Activated CD8-positive, alpha-beta memory T cell treated with anti-CD3 and anti-CD28 coated beads, Interleukin-2, amount 10 ng/mL, durations not matched to agents 7 days and 5 days (primary cell): ENCODE measurements at places on chromosomes 4 and X.

DNA sequence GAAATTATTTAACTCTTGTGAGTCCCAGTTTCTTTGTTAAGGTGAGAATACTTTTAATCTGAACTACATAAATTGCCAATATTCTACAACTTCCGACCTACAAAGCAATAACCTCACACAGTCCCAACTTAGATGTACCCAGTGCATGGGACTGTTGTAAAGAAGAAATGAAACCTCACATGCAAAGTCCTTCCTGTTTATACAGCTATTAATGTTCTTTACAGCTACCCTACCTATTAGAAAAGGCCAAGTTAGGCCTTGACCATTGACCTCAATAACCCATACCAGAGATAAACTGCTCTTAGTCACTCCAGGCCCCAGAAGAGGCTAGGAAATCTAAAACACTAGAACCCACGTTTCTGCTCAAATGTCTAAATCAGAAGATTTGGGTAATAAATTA, 920.1 kb upstream of the TENM3 start:
- no peak for DNase-seq

GRCh38 chrX:66833426-66833825, 194.5 kb upstream of the EDA2R start:
- peak; percentile 42 for DNase-seq

DNA sequence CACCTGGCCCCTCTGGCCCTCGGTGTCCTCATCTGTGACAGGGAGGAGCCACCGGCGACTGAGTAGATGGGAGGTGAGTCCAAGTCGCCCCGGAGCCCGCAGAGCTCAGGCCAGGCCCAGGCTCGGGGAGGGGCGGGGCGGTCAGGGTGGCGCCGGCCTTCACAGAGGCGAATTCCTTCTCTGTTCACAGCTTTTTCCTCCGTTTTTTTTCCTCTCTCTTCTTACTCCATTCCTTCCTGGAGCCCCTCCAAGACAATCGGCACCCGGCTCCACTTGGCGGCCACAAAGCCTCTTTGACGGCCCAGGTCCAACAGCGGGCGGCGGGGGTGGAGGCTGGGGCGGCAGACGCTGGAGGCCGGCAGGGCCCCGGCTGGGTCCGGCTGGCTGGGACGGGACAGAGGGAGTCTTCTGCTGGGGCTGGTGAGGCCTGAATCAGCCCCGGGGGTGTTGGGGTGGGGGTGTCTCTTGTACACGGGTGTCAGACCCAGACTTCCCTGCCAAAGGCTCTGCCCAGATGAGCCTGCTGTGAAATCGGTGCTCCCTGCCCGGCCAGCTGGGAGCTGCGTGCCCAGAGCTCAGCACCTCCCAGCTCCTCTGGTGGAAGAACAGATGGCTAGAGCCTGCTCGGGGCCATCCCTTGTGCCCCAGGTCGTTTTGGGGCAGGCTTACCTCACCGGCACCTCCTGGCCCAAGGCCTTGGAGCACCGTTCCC, 22.6 kb downstream of the FGFRL1 start:
- DNase-seq: no peak

GRCh38 chrX:130179579-130180215, 7.9 kb downstream of the RAB33A start:
- no peak for DNase-seq

DNA sequence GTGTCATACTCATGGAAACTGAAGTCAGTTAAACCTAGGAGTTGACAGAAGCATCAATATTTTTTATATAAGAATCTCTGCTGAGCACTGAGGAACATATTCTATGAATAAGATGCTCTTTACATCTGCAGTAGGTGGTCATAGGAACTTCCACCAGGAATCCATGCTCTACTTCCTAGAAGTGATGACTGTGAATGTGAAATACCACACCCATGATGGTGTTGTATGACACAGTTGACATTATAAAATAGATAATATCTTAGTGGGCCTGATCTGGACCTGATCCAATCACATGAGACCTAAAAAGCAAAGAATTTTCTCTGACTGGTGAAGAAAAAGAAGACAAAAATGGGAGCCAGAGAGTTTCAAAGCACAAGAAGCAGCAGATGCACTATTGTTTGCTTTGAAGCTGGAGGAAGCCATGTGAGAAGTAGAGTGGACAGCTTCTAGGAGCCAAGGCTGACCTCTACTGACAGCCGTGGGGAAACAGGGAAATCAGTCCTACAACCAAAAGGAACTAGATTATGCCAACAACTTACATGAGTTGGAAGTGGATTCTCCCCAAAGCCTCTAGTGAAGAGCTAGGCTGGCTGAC, 68.6 kb upstream of the HS3ST1 start:
- DNase-seq: no peak

- DNase-seq: peak; percentile 63
Observed at GRCh38 chr4:184288451-184289178, 70.9 kb upstream of the ENPP6 start.

DNA sequence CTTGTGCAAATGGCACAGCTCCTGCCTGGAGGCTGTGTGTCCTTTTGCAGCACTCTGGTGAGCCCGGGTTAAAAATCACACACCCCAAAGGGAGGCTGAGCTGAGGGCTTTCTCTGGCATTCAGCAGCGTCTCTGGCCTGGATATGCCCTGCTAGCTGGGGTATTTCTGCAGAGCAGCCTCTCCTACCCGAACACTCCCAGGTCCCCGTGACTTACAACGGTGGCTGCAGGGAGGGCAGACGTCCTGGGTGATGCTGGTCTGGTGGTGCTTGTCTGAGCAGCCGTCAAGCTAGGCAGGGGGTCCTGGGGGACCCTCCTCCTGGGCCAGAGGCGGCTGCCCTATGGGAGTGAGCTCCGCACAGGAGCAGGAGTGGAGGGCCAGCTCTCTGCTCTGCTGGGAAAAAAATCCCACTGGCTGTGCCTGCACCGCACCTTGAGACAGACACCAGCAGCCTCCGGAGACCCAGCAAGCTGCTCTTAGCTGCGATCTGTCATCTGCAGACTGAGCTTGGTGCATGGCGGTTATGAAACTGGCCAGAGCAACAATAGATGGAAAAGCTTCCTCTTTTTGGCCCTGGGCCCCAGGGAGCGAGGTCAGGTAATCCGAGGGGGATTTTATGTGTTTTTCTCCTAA, 41.3 kb upstream of the ASMTL start:
- peak; percentile 39 for DNase-seq

DNA sequence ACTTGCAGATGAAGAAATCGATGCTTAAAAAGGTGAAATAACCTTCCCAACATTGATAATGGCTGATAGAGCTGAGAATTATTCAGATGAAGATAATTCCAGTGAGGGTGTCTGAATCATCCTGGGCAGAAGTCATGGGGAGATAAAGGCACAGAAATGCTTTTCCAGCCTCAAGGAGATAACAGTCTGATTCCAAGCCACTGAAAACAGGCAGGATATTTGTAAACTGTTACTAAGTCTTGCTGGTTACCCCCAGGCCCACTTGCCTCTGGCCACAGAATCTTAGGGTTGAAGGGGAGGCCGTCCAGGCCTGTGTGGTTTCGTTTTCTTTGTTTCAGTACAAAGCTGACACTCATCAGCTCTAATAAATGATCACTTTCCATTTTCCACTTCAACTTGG, 158.5 kb downstream of the SH3KBP1 start:
- DNase-seq: no peak

GRCh38 chr4:82681754-82682153, 116.8 kb downstream of the SCD5 start:
- DNase-seq: no peak

GRCh38 chr4:20681271-20681670, 19.0 kb upstream of the PACRGL start:
- no peak for DNase-seq

- no peak for DNase-seq
Observed at GRCh38 chr4:128782076-128782715, 27.3 kb upstream of the JADE1 start.

GRCh38 chr4:27288496-27288895, 427.9 kb downstream of the STIM2 start:
- DNase-seq: no peak

DNA sequence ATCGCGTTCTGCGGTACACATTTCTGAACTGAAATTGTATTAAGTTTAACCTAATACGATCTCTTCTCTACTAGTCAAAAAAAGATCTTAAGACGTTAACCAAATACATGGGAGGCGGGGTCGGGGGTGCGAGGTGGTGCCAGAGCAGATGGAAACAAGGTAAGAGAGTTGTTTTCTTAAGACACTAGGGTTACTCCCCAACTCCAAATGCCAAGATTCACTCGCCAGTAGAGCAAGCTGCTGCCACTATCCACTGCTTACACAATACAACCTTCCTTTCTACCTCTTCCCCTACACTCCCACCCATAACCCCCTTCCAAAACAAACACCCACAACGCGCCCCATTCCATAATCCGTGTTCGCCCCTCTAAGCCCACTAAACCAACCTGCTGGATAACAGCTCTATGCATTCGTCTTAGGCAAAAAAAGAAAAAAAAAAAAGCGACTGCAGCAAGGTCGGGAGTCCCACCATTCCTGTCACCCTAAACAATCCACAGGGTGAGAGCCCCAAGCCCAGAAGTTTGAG, 1.3 kb downstream of the LCORL start:
- peak; percentile 51 for DNase-seq

GRCh38 chr4:147704846-147705245, 20.9 kb upstream of the PRMT9 start:
- no peak for DNase-seq

DNA sequence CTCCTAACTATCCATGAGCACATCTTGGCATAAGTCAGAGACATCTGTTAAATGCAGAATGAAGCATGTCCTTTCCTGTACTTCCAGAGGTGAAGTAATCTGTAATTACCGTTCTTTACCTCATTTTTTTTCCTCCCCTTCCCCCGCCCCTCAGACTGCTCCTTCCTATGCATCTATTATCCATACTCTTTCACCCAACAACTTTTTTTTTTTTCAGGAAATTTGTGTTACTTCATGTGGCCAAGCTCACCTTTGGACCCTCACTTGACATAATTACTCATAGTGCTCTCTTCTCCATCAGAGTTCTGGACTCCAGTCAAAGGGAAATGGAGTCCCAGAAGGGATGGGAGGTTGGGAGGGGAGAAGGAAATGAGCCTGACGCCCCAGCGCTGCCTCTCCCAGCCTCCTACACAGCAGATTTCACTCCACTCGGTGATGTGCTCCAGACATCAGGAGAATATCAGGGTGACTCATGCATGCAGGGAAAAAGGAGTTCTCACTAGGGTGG, 568.8 kb downstream of the STIM2 start:
- no peak for DNase-seq
